ENCODE measurements at places on chromosomes 3 and 15. TPM values are rescaled to one million over a fixed set of nuclear protein-coding genes. Genes with fewer than 3 reads are reported as not detected.

The LNP1 gene
- polyA plus RNA-seq = 9.1 TPM

The ANKRD63 gene
- not detected for polyA plus RNA-seq

The SLC12A1 gene
- 0.84 TPM for polyA plus RNA-seq

The ROBO2 gene
- 50.7 TPM for polyA plus RNA-seq

The ALDH1A3 gene
- polyA plus RNA-seq = 0.31 TPM

The GRAMD1C gene
- 5.6 TPM for polyA plus RNA-seq

The FOXL2NB gene
- 0.06 TPM for polyA plus RNA-seq

Data from left lung (tissue), 14 donors.